Astrocyte (in vitro differentiated cells and primary cell): ENCODE measurements at places on chromosomes 6 and 20. TPM values are rescaled to one million over a fixed set of nuclear protein-coding genes. Genes with fewer than 3 reads are reported as not detected.

Gene CPNE5
- total RNA-seq, result 0.11 and 0.29 TPM in 2 replicates

GRCh38 chr6:3350252-3350796 is 91.6 kb downstream of the PSMG4 start:
- no peak for DNase-seq

Gene MAP7
- total RNA-seq, result 2.8 and 3.3 TPM in 2 replicates

Gene TSBP1
- total RNA-seq, result not detected in 2 replicates

Gene MACROD2
- 2.4 and 2.8 TPM in 2 replicates for total RNA-seq

DNA sequence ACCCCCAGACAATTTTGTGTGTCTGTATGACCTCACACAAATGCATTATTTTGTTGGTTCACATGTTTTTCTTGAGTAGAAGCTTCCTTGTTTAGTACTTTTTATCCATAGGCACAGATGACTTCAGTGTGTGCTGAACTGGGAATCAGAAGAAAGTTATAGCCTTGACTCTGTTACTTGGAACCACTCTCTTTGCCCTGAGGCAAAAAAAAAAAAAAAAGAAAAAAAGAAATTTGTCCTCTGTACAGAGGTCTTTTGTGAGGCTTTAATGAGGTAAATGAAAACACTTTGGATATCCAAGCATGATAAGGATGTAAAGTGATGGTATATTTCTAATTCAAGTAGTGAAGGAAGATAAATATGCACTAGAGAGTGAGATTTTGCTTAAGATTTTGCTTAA is 51.9 kb downstream of the TRMT11 start:
- DNase-seq, result no peak

DNA sequence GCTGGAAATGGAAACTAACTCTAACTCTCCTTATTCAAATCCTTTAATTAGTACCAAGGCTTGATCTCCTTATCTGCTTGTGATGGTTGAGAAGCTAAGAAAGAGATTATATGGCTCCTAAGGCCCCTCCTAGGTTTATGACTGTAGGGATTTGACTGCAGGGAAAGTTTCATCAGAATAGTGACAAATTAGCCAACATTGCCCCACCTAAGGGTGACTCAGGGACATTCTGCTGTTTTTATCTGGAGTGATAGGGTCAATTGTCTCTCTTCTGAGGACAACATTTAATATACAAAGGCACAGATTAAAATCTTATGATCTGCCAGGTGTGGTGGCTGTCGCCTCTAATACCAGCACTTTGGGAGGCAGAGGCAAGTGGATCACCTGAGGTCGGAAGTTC is 138.1 kb upstream of the MARCKS start:
- DNase-seq, result no peak

Gene IMPG1
- not detected in 2 replicates for total RNA-seq

Gene OLIG3
- total RNA-seq, result 0.14 TPM in 1 of 2 replicates, not detected in the other

DNA sequence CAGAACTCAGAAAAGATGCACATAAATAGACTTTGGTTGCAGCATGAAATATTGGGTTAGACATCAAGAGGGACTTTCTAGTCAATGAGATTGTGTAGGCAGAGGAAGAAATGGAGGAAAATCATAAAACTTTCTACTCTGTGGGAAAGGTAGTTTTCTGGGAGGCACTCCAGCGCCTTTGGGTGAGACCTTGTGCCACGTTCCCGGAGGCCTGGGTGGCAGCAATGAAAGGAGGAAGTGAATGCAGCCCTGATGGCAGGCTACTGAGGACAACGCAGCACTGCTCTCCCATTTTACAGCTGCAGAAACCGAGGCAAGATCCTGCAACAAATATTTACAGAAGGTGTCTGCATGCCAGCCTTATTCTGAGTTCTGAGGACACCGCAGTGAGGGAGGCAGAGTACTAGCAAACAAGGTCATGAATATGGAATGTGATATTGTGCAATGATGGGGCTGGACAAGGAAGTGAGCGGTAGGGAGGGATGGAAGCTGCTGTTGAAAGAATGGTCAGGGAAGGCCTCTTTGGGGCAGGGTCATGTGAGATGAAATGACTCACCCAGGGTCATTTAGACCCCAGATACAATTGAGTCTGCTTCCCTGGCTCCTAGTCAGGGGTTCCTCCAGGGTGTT is 159.1 kb downstream of the TFAP2C start:
- peak; percentile 96 for DNase-seq

DNA sequence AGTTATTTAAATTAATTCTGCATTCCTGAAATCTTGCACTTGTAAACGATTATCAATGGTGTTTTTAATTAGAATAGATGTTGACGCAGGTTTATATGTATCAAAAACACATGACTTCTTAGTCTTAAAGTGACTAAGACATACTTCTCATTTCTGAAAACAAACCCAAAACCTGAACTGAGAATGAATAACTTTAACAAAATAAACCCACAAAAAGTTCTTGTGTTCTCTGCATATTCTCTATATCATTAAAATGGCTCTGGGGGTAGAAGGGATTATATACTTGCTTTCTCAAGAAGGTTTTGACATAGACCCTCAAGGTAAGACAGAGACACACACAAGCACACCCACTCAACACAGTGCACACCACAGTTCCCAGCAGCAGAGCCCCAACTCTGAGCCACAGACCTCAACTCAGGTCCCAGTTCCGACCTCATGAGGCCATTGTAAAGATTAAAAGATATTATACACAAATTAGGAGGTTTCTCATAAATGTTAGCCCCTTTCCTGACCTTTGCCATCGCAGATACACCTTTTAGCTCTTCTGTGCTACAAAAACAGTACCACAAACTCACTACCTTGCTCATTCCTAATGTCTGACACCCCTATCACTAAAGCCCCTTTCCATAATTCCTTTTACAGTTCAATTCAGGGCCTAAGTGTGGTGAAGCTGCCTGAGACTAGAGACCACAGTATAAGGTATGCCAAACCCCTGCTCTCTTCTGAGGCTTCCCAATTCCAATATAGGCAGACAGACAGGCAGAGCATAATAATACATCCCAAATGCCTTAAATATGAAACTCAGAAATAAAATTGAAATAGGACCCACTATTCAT is 267.8 kb downstream of the PTPRK start:
- peak; percentile 41 for DNase-seq

Gene MAPK13
- total RNA-seq, result 4.5 and 5.8 TPM in 2 replicates

Gene PHF1
- total RNA-seq, result 29.7 and 34.3 TPM in 2 replicates

Gene PLEKHG1
- total RNA-seq, result 8.9 and 12.1 TPM in 2 replicates

DNA sequence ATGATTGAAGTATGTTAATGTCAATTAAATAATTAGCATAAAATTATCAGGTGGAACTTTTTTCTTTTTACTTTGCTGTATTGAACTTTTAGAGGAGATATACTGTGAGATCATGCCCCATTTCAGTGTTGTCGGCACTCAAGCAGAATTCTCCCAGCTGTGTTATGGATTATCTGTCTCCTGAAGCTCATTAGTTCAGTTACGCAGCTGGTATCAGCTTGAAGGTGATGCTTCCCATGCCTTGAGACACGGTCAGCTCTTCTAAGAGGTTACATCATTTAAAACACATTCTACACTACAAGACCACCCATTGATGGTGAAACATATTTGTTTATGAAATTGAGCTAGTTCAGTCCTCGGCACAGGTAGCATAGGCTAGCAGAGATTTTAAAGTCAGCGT is 68.9 kb upstream of the PHACTR2 start:
- DNase-seq, result no peak
